ENCODE measurements at places on chromosomes 2 and 18.

DNA sequence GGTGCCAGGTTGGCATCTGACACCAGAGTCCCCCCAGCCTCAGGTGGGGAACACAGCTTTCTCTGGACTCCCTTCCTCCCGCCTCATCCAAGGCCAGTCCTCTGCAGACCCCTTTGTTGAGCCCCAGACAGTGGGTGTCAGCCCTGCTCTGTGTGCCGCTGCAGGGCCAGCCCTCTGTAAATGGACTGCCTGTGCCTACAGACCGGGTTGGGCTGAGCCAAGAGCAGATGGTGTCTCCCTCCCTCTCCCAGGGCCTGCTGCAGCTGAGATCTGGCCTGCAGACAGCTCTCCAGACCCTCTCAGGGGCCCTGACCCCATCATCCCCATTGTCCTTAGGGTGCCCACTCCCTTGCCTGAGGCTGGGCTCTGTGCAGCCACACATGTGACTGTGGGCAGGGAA is 160.8 kb downstream of the KLHL29 start:
- DNase-seq, result no peak

DNA sequence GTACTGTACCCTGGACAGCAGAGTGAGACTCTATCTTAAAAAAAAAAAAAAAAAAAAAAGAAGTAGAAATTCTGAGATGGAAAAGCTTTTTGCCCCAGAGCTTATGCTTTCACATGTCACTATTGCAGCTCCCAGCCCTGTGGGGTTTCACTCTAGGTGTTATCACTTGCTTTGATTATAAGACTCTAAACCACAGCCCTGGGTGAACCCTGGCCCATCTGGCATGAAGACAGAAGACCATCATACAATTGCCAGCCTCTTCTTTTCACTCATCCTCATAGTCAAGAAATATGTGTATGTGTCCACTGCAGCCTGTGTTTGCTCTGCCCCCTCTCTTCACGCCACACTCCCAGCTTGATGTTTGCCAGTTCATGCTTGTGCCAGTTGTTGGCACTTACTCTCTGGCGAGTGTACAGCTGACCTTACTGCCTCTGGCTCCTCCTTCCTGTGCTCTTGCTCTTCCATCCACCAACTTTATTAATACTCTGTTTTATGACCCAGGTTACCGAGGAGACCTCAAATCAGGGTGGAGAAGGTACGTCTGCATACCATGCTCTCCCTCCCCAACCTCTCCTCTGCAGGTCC is 136.7 kb upstream of the NCK2 start:
- DNase-seq, result no peak

- no peak for DNase-seq
Measured at GRCh38 chr2:211690736-211691135, 847.9 kb downstream of the ERBB4 start.

DNA sequence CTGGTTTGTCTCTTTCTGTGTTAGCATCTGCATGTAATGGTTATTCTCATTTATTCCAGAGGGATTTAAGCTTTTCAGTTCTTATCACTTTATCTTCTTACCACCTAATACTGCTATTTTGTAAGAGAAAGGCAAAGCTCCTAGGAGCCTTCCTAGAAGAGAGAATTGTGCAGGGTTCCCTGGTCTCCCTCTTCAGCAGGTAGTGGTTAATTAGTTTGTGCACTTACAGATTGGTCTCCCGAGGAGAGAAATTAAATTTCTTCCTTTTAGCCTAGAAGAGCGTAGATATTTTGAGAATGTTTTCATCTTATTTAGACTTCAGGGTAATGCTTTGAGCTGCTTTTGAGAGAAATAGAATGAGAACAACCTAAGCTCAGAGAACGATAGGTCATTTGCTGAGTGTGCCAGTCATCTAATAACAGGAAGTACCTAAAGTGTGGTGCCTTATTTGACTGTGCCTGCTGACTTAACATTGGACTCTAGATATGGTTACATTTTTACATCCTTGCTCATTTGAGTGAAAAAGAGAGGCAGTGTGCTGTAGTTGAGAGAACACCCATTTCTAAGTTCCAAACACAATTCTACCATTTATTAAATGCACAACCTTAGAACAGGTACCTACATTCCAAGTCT is 651.4 kb downstream of the STK39 start:
- DNase-seq, result no peak
